Hematopoietic multipotent progenitor cell treated with erythropoietin and hydrocortisone succinate and interleukin-3 and kit ligand, for 6 days (in vitro differentiated cells): ENCODE measurements at places on chromosomes 6 and 20.

DNA sequence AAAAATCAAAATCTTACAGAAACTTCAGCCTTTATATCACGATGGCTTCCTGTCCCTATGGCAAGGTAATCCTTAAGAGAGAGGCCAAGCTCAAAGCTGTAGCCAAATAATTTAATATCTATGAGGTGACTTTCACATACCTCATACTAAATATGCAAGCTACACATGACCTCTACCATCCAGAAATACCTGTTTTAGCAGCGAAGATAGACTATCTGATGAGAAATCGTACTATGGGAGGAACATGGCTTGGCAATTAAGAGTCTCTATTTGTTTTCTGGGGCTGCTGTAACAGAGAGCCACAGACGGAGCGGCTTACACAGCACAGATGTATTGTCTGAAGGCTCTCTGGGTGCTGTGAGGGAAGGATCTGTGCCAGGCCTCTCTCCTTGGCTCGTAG is 31.0 kb upstream of the SALL4 start:
- no peak for DNase-seq

DNA sequence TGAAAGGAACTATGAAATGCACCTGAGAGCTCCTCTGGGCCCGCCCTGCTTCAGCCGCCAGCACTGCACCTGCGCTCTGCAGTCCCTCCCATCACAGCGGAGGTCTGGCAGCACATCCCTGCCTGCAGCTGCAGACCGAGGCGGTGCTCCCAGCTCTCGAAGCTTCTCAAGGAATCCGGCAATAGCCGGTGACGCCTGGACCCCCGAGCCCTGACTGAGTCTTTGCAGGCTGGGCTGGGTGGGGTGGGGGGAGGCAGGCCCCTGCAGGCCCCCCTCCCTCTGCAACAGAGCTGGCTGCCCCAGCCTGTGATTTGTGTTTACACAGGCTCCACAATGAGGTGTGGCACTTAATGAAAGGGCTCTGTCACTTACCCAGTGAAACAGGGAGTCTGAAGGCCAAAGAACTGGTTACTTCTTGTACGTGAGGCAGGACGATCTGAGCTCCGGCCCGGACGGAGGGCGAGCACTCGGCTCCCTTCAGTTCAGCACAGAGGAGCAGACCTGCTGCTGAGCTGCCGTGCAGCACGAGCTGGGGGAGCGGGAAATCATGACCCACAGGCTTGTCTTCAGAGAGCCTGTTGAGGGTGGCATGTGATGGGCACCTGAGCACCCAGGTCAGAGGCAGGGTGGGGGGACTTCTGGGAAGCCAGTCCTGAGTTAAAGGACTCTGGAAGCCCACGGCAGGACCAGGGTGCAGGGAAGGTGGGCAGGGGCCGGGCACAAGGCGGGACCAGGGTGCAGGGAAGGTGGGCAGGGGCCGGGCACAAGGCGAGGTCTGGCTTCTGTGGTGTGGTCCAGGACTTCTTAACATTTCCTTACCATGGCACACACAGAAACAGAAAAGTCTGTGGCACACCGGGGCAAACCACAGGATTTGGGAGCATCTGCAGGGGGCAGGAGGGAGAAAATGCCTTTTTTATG is 192.3 kb upstream of the THBS2 start:
- DNase-seq, result no peak

DNA sequence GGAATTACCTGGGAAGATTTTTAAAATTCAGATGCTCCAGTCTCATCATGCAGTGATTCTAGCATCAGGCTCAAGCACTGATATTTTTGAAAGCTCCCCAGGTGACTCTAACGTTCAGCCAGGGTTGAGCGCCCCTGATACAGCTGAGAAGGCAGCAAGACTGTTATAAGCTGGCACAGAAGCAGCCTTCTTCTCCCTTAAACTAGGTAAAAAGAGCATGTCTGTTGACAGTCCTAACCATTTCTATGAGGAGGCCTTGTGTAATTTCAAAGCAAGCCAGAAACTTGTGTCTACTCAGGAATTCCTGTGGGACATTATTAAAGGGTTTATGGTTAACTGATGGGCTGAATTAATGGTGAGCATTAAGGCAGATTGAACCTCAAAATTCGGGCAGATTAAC is 141.9 kb downstream of the PDE7B start:
- no peak for DNase-seq

- no peak for DNase-seq
Measured at GRCh38 chr6:23503173-23503572, 622.8 kb upstream of the NRSN1 start.

GRCh38 chr6:33254591-33254990 is 17.1 kb downstream of the VPS52 start:
- no peak for DNase-seq
